ENCODE measurements at places on chromosomes 7 and 10.
A peak's percentile ranks its signal among the peaks of the same experiment; 100 is the strongest.

- no peak for DNase-seq
These were observed 43.6 kb downstream of the PDGFA start for GRCh38 chr7:475951-476441.

DNA sequence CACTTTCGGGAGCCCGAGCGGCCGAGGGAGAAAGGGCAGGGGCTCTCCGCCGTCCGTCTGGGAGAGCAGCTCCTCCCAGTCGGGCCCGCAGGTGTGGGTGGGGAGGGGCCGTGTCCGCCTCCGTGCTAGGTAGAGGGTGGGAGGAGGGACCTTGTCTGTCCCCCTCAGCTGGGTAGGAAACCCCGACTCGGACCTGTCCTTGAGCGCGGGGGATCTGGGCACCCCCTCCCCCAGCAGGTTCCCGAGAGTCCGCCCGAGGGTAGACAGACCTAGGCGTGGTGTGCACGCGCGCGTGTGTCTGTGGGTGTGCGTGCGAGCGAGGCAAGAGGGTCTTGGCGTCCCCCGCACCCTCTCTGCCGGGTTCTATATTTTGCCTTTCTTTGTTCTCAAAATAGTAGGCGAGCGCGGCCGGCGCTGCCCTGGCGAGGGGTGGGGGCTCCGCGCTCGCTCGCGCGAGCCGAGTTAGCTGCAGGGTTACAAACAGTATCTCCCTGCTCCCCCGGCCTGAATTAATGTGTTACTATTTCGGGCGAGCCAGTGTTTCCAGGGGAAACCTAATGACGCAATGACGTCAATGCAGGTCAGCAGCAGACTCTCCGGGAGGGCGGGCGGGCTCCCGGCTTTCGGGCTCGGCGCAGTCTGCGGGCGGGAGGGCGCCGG, 73.9 kb upstream of the LEP start:
- DNase-seq, result no peak

DNA sequence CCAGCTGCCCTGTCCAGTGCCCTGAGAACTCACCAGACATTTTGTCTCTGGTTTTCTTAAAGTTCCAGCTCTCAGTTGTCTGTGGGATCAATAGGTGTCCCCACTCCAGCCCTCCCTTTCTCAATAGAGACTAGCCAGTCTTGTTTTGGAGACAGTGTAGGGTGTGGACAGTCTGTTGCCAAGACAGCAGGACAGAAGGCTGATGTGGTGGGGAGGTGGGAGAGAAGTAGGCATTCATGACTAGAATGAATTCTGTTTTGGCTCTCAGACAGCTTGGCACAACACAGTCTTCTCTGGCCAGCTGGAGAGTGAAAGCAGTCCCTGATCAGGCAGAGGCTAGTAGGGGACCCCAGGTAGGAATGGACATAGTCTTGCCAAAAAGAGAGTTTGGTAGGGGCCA, 467.0 kb upstream of the PODXL start:
- DNase-seq, result no peak

- no peak for DNase-seq
These were observed 232.5 kb downstream of the PTEN start for GRCh38 chr10:88095778-88096431.

DNA sequence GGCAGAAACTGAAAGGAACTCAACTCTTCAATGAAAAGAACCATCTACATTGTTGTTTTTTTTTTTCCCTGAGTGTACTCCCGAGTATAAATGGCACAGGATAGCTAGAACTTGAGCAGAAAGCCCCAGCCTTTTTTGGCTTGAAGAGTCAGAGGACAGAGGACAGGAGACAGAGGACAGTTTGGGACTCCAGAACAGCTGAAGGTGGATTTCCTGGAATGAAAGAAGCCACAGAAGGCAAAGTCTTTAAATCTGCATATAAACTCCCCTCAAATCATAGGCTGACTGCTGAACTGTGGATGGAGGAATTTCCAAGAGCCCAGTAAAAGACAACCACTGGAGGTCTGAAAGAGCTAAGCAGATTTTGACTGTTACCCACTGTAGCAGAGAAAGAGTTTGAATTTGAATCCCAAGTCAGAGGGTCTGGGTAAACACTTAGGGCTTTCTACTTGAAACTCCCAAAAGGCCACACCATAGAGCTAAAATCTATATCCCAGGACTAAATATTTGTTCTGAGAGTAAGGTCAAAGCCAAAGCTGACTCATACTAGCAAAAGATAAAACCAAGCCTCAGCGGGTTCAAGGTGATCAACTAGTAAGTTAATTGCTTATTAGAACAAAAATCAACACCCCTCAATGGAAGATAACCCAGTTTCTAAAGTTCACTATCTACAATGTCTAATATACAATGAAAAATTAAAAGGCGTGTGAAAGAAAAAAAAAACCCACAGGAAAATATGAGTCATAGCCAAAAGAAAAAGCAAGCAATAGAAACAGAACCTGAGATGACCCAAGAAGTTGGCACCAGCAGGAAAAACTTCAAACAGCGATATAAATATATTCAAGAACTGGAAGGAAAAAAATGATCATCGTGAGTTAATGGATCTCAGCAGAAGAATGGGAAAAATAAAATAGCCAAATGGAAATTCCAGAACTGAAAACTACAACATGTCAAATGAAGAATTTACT, 1.8 kb upstream of the OPN1SW start:
- DNase-seq, result no peak

- no peak for DNase-seq
These were observed 122.5 kb upstream of the KLF6 start for GRCh38 chr10:3907514-3907913.

- DNase-seq, result peak; percentile 42
These were observed 26.2 kb downstream of the TBATA start for GRCh38 chr10:70758757-70759514.

GRCh38 chr7:42687211-42688055, 224.4 kb downstream of the C7orf25 start:
- no peak for DNase-seq

DNA sequence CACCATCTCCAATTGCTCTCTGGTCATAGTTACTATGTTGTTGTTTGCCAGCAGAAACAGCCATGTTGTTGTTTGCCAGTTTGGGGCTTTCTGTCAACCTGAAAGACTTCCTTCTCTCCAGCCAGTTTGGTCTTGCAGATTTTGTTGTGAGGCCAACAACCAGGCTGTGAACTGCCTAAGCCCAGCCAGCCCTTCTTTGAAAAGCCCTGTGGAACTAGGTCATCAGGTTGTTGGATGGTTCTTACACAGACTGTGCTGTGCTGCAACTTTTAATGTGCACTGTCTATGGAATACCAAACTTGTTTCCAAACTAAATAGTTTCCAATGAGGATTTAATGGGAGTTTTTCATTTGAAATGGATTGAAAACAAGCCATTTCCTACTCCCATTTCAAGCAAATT, 592.7 kb upstream of the GALNT17 start:
- no peak for DNase-seq

DNA sequence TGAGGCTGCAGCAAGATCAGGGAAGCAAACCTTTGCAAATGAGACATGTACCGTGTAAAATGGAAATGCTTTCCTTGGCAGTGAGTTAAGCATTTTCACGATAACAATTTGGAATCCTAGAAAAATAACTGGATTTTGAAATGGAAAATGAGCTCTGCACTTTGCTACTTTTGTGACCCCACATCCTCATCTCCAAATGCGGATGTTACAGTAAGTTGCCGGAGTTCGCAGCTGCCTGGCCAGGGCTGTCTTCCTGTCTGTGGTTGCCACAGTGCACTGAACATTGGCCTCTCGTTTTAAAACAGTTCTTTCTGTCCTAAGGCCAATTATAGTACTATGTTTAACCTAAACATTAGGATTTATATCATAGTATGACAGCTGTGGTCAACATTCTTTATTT, 136.2 kb upstream of the FZD8 start:
- DNase-seq, result no peak

DNA sequence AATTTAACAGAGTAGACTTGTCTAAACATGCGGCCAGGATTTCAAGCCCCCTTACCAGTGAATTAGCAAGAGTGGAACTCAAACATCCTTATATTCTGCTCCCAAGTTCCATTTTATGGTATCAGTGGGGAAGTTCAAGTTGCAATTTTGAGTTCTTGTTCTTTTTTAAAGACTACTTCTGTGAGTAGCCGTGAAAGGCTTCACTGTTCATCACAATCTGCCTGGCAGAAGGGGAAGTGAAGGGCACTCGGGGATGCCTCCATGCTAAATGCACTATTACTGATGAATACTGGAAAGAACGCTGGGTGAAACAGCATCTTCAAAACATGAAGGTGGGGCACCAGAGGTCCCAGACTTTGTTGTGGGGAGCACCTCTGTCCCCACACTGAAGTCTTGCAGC, 22.4 kb upstream of the FGL2 start:
- DNase-seq, result no peak

DNA sequence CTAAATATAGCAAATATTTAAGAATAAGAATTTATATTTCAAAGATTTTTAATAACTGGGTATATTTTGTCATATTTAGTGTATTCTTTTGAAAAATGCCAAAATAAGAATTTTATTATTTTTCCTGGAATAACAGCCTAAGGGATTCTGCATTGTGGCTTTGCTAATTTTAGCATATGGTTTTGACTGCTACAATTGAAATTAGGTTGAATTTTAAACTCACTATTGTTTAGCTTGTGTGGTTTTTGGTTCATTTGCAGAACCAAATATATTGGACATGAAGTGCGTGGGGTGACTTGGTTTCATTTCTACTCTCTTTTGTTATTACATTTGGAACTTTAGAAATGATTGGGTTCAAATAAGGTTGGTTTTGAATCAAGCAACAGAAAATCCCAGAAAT, 35.5 kb downstream of the ZNF273 start:
- no peak for DNase-seq

DNA sequence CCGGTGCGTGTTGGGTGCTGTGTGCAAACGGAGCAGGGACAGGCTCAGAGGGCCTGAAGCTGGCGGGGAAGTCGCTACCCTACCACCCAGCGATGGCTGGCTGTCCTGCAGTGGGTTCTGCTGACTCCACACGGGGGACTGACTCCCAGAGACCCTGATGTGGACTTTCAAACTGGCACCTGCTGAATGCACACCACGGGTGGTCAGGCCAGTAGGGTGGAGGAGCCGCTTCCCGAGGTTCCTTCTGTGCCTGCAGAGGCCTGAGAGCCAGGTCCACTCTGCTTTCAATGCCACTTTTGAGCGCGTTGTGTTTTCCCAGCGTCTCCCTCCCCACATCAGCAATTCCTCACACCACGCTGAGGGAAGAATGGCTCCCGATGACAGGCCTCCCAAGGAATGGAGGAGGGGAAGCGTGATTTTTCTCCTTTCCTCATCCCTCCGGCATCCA, 135.3 kb downstream of the ADARB2 start:
- no peak for DNase-seq

DNA sequence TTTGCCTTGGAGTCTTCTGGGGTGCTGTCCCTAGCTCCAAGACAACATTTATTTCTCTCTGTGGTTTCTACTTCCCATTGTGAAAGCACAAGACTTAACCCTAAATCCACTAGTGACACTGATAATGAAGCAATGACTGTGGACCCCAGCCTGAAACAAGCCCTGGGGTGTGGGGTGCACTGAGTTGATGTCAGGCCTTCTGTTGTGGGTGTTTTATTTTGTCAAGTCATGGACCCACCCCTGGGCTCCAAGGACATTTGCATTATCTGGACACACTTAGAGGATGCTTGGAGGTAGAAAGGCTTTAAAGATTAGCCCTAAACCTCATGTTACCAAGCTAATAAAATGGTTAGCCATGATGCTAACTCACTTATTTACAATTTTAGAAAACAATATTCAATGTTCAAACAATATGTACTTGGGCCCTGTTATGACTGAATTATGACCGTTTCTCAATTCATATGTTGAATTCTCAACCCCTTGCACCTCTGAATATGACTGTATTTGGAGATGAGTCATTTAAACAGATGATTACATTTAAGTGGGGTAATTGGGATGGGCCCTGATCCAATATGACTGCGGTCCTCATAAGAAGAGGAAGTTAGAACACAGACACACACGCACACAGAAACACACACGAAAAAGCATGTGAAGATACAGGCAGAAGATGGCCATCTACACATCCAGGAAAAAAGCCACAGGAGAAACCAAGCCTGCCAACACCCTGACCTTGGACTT, 137.2 kb upstream of the IGFBP3 start:
- no peak for DNase-seq

DNA sequence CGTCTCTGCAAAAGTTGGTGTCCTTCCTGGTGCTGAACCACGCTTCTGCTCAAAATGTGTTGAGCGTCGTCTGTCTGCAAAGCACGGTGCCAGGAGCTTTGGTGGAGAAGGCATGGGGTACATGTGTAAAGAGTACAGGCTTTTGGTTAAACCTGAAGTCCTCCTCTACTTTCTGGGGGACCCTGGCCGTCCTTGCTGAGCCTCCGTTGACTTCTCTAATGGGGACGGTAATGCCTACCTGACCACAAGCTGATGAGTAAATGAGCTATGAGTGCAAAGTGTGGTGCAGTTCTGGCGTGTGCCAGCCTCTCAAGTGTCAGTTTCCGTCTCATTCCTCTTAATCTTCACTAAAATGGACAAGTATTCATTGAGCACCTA, 527 bp upstream of the HERPUD2 start:
- DNase-seq, result no peak

GRCh38 chr10:52011118-52011517, 303.0 kb upstream of the DKK1 start:
- DNase-seq, result no peak

DNA sequence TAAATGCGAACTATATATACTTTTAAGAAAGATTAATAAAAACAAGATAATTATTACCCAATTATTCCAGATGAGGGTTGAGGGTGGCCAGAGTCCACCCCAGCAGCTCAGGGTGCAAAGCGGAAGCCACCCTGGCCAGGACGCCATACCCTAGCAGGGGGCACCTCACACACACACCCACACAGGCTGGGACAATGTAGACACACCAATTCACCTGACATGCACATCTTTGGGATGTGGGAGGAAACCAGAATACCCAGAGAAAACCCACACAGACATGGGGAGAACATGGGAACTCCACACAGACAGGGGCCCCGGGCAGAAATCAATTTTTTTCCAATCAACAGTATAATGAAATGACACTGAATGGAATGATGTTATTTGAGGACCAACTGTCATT, 86.0 kb downstream of the RTKN2 start:
- no peak for DNase-seq

- peak; percentile 64 for DNase-seq
These were observed 43.3 kb upstream of the NFKB2 start for GRCh38 chr10:102352066-102352715.

DNA sequence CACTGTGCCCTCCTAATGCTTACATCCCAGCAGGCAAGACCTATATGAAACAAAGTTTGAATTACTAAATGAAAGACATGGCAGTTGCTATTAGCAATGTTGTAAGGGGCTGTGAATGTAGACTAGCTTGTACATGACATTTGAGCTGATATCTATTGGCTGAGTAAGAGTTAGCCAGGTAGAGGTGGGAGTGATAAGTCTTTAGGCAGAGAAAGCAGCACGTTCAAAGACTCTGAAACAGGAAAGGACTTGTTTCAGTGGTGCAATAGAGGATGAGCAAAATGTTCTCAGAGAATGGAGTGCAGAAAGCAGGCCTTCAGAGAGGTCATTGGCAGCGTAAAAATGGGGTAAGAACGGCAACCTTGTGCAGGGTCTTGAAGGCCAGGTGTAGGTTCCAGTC, 687.6 kb downstream of the AUTS2 start:
- no peak for DNase-seq

GRCh38 chr10:131650771-131651673, 249.8 kb upstream of the PPP2R2D start:
- no peak for DNase-seq

All from stimulated activated CD8-positive, alpha-beta memory T cell treated with anti-CD3 and anti-CD28 coated beads, Interleukin-7, amount 100 ng/mL, for 1 hour (primary cell).